ENCODE measurements at places on chromosomes 11 and 22.

DNA sequence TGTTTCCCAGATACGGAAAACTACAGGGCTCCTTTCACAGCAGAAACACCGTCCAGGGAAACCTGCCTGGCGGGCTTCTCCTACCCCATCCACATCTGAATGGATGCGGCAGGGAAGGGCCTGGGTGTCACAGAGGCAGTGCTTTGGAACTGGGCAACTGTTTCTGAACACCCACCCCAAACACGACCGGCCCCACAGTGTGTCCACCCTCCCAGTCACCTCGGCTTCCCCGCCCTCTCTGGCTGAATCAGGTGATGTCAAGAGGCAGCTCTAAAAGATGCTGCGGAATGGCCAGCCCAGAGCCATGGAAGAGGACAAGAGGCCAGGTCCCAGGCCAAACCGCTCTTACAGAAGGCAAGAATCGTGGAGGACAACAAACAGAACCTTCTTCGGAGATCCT lies 22.0 kb downstream of the IFT27 start:
- DNase-seq: no peak

GRCh38 chr11:69012092-69013008 lies 696 bp downstream of the MRGPRF start:
- no peak for DNase-seq

DNA sequence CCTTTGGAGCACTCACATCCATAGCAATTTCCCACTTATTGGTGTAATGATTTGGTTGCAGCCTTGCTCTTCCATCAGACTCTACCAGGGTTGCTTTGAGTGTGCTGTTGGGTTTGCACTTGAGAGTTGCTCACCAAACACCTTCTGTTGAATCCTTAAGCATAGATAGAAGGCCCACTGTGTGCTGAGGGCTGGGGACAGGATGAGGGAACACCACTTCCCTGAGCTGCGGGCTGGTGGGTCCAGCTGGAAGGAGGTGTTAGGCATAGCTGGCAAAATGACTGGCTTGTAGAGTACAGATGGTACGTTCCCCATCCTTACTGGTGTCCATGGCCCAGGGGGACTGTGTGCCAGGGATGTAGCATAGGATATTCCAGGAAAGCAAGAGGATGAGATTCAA lies 3.9 kb downstream of the PRDM11 start:
- no peak for DNase-seq

- DNase-seq: no peak
These were observed 368.5 kb downstream of the NELL1 start for GRCh38 chr11:21037850-21038249.

GRCh38 chr11:16382638-16383380 lies 26.5 kb upstream of the SOX6 start:
- DNase-seq: peak; percentile 1

GRCh38 chr22:49904040-49904369 lies 14.2 kb downstream of the ALG12 start:
- no peak for DNase-seq

DNA sequence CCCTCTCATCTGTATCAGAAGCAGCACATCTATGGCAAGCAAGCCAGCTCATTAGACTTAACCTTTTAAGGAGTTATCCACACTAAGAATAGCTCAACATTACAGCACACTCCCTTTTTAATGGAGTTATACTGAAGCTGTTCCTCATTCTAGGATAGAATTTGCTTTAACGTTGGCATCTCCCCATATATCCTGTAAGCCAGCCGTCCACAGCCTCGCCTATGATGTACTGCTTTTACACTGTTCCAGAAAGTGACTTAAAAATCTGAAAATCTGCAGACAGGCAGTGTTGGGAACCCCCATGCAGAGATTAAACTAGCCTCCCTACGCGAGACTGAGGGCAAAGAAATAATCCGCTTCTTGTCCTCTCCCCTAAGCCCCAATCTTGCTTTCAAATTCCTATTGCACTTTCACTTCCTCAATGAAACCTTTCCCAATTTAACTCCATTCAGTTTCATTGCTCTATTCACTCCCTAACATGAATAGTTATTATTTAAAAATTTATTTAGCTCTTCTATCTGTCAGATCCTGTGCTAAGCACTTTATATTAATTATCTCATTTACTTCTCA lies 225.0 kb downstream of the BLID start:
- DNase-seq: no peak

DNA sequence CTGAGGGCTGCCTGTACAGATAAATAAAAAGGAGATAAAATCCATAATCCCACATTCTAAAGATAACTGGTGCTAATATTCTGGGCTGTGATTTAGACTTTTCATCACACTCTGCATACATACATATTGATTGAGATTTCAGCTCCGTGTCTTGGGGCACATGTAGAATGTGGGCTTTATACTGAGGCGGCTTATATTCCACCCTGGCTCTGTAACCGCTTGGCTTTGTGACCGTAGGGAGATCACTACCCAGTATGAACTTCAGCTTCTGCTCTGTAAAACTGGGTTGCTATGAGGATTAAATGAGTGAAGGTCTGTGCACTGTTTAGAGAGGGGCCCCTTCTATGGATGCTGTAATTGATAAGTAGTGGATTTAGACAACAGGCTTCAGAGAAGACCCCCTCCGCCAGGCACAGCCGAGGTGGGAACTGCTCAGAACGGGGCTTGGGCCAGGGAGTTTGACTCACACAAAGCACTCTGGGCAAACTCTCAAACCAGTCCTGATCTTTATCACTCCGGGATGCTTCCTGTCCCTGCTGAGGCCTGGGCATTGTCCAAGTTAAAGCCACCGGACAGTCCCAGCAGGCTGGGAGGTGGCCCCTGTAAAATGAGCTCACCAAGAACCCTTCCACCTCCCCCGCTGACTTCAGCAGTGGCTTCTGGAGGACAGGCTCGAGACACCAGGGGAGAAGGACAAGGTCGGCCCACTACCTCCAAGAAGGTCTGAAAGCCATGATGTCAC lies 17.2 kb downstream of the KIAA1671 start:
- DNase-seq: no peak

- DNase-seq: no peak
These were observed 197.0 kb upstream of the E2F8 start for GRCh38 chr11:19437760-19438159.

Data from AG09319 (cell line).